Effector CD8-positive, alpha-beta T cell (primary cell): ENCODE measurements at places on chromosomes 3 and 15.

- DNase-seq = no peak
Observed at GRCh38 chr15:73328149-73328820, 40.5 kb downstream of the HCN4 start.

GRCh38 chr15:22989576-22990477 lies 9.7 kb upstream of the CYFIP1 start:
- no peak for DNase-seq

GRCh38 chr3:52606373-52607085 lies 70.1 kb downstream of the UQCC5 start:
- no peak for DNase-seq

GRCh38 chr15:99763827-99764226 lies 30.6 kb upstream of the LYSMD4 start:
- no peak for DNase-seq

GRCh38 chr15:69568173-69569009 lies 115.8 kb downstream of the RPLP1 start:
- DNase-seq = no peak

DNA sequence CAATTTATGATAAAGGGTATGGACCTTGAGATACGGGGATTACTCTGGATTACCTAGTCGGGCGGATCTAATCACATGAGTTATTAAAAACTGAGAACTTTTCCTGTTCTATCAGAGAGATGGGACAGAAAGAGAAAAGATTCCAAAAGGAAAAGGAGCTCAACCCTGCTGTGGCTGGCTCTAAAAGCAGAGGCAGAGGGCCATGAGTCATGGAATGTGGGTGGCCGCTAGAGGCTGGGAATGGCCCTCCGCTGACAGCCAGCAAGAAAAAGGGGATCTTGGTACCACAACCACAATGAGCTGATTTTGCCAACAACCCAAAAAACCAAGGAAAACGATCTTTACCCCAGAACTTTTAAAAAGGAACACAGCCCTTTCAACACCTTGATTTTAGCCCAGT lies 210.0 kb downstream of the MAGI1 start:
- DNase-seq = no peak

DNA sequence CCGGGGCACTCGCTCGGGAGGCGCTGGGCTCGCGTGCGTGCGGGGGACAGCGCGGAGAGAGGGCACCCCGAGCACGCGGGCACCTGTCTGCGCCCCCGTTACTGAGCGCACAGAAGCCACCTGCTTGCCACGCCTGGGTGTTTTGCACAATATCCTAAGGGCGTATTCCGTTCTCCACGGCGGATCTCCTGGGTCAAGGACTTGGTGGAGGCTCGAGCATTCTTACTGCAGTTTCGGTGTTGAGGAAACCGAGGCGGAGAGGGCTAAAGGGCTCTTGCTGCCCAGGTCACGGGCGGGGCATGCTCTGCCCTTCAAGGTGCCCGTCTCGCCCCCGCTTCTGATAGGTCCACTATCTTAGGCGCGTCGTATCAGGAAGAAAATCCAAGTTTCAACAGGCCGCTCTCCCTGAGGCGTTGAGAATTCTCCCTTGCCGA lies 526 bp downstream of the GPD1L start:
- DNase-seq = no peak

GRCh38 chr15:69593488-69593887 lies 140.9 kb downstream of the RPLP1 start:
- DNase-seq = no peak

GRCh38 chr3:126607214-126607908 lies 47.6 kb downstream of the TXNRD3 start:
- DNase-seq = no peak

DNA sequence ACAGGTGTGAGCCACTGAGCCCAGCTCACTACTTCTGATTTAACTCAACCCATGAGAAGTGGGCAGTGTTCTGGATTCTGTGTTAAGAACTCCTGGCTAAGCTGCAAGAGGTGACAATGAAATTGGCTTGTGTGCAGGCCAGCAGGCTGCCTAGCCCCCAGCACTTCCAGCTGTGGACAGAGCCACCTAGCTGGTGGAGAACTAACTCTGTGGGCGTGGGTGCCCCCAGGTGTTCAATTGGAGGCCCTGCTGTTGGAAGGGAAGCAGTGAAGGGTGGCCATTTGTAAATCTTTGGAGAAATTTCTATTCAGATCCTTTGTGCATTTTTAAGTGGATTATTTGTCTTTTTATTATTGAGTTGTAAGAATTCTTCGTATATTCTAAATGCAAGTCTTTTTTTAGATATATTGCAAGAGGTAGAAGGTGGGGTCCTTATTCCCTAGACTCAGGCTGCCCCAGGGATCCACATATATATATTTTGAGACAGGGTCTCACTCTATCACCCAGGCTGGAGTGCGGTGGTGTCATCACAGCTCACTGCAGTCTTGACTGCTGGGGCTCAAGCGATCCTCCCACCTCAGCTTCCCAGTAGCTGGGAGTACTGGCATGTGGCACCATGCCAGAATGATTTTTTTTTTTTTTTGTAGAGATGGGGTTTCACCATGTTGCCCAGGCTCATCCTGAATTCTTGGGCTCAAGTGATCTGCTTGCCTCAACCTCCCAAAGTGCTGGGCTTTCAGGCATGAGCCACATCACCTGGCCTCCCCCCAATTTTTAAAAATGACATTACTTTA lies 7.2 kb upstream of the SCAMP5 start:
- no peak for DNase-seq

DNA sequence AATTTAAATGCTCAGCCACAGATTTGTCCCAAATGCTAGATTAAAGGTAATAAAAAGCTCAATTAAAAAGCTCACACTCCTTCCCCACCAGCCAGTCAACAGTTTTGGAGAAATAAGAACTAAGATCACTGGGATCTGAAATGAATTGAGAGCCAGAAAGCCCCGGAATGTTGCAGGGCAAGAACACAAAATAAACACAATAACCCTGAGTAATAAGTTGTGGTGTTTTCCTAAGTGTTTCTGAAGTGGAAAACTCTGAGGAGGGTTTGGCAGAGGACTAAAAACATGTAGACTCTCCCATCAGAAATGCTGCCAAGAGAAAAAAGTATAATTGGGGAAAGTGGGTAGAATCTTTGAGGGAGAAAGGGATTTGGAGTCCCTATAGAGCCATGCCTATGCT lies 127.8 kb downstream of the ABI3BP start:
- no peak for DNase-seq

DNA sequence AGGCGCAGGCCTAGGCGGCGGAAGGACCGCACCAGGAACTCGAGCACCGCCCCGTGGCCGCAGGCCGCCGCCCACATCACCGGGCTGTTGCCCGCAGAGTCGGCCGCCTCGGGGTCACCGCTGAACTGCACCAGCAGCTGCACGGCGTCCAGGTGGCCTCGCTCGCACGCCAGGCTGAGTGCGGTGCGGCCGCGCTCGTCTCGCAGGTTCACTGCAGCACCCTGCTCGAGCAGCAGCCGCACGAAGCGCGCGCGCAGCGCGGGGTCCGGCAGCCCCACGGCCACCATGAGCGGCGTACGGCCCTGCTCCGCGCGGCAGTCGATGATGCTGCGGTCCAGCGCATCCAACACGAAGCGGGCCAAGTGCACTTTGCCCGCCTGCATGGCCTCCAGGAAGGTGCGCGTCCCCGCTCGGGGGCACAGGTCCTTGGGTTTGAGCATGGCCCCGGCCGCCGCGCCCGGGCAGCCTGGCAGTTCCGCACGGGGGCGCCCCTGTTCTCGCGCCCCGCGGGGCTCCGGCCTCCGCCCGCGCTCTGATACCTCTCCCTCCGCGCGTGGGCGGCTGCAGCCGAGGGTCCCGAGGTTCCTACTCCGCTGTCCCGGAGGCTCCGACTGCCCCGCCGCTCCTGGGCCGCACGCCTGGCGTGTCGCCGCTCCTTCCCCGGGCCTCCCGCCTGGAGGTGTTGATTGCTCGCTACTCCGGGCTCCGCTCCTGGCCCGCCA lies 556 bp downstream of the ANKRD63 start:
- peak; percentile 12 for DNase-seq

DNA sequence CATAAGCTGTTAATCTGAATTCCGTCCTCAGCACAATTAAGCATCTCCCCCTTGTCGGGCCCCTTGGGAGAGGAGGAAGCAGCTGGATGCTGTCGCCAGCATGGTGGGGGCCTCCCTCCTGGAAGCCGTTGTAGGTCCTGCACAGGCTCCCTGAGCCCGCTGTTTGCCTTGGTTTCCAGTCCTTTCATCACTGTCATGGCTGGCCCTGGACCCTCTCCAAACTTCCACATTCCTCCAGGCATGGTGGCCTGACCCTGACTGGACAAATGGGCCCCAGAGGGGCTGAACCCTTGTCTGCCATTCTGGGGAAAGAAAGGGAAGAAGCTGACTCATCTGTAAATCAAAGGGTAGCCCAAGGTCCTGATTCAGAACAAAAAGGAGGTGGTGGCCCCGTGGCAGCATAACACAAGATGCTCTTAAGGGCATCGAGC lies 300.5 kb upstream of the LRRFIP2 start:
- no peak for DNase-seq

GRCh38 chr3:196988241-196989029 lies 19.8 kb upstream of the PIGZ start:
- no peak for DNase-seq

GRCh38 chr15:46409841-46410301 lies 775.0 kb downstream of the SQOR start:
- no peak for DNase-seq

DNA sequence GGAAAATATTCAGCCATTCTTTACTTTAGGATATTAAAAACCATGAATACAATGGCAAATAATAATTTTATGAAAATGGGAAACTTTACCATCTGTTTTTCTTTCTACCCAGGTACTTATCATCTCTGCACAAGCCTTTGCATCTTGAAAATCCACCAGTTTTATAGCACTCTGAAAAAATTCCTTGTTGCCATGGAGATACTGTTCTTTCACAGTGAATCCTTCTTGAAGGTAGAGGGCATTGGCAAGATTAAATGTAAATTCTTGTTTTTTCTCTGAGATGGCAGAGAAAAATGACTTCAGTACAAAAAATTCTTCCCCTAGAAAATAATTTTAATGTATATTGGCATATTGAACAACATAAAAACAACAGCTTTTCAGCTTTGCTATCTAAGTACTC lies 6.9 kb downstream of the SERPINI2 start:
- DNase-seq = no peak

GRCh38 chr3:108090049-108090700 lies 656 bp downstream of the CD47 start:
- peak; percentile 37 for DNase-seq

- DNase-seq = no peak
Observed at GRCh38 chr3:154678041-154678654, 248.2 kb upstream of the GPR149 start.

DNA sequence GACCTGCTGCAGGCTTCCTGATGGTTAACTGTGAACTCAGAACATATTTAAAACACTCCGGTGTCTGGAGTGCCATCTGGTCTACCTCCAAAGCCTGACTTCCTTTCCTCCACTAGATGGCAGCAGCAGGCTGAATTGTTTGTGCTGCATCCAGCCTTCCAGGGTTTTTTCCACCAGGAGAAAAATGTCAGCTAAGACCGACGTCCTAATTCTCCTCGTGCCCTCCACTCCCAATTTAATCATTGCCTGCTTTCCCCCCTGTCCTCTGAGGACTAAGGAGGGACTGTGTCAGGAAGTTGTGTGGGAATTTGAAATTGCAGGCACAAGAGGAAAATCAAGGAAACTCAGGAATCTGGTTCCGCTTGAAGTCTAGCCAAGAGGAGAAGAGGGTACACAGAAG lies 165.2 kb upstream of the UMPS start:
- peak; percentile 9 for DNase-seq

GRCh38 chr3:64945171-64945729 lies 257.4 kb upstream of the ADAMTS9 start:
- no peak for DNase-seq

DNA sequence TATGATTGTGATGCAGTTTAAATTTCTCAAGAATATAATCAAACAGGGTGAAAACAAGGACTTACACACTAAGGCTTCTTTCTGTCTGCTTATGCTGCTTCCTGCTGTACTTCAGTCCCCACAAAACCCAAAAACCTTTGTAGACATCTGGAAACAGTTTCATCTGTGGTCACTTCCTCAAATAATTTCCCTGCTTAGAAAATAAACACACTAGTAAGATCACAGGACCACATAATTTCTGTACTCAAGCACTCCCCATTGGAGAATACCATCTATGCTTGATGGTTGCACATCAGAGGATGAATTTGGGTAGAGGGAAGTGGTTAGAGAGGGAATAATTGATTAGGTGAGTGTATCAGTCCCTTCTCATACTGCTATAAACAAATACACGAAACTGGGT lies 266.2 kb downstream of the LSAMP start:
- DNase-seq = no peak

DNA sequence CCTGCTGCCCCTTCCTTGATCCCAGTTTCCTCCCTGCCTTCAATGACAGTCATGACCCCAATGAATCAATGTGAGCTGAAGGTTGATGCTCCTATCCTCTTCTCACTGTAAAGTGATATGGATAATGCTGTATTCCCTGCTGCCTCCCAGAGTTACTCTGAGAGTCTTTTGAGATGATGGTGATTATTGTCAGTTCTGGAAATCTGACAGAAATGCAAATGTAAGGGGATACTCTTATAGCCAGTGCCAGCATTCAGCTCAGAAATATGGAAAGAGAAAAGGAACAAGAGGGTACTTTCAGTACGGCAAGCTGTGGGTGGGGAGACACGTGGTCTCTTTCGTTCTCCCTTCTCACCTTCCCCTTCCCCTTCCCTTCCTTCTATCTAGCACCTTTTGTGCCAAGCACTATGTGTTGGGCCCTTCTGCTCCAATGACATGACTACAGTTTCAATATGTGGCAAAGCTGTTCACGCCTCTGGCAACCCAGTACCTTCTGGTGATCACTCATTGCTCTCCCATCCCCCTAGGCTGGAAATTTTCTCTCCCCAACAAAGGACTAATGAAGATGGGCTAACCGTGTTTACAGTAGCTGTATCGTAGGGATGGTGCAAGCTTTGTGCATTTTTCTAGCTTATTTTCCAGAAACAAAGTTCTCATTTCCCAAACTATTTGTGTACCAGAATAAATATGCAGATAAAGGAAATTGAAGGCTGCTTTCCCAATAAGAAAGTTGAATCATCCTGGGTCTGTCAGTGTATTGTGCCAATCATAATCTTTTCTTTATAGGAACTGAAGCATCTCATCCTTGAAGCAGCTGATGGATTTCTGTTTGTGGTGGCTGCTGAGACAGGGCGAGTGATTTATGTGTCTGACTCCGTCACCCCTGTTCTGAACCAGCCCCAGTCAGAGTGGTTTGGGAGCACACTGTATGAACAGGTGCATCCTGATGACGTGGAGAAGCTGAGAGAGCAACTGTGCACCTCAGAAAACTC lies 70.3 kb downstream of the ARNT2 start:
- no peak for DNase-seq

- DNase-seq = no peak
Observed at GRCh38 chr3:81395739-81396513, 365.5 kb downstream of the GBE1 start.

DNA sequence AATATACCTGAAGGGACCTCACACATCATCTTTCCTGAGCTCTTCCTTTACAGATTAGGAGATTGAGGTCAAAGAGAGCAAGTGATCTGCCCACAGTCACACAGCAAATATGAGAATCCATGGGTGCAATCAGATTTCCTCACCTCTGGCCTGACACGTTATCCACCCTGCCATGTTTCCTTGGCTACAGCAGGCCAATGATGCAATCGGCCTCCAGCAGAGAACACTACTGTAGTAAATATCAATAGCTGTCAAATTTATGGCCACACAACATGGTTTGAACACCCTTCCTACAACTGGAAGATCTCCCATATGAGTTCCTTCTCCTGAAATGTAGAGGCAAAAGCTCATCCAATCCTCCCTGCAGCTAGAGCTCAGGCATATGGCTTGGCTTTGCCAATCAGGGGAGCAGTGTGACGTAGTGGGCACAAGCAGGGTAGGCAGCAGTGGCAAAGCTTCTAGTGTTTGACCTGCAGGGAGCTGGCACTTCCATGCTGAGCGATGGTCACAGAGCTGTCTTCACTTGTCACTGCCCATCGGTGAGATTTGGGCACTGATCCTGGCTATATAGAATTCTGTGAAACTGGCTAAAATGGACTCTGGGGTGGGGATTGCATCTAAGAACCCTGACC lies 271.3 kb downstream of the TJP1 start:
- DNase-seq = no peak
